ENCODE measurements at places on chromosomes 7 and 10.

GRCh38 chr10:126036515-126036914 is 140.2 kb downstream of the FANK1 start:
- DNase-seq, result no peak

- DNase-seq, result no peak
Measured at GRCh38 chr7:15303357-15303756, 258.5 kb downstream of the AGMO start.

DNA sequence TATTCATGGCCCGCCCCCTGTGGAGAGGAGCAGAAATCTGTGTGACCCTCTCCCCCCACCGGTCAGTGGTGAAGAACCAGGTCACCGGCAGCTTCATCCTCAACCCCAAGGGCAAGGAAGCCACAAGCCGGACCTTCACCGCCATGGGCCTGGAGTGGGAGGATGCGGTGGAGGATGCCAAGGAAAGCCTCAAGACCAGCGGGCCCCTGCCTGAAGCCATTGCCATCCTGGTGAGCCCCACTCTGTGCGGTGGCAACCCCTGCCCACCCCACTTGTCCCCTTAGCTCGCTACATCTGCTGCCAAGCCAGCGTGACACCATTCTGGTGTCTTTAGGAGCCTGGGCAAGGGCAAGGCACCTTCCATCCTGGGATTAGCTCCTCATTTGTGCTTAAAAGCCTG is 35.4 kb downstream of the TBATA start:
- no peak for DNase-seq

DNA sequence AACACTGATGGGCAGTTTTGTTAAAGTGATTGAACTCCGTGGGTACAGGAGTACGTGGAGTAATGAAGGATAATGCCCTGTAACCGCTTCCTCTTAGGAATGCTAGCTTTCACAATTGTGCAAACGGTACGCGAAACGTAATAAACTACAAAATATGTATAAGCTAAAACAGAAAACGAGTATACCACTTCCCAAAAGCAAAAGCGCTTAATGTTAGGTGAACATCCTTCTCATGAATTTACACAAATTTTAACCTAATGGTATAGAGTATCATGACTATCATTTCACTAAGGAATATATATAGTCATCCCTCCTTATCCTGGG is 395 bp upstream of the ZNF25 start:
- no peak for DNase-seq

GRCh38 chr7:75943864-75944263 is 28.9 kb downstream of the POR start:
- no peak for DNase-seq

Measured in neural crest cell (in vitro differentiated cells).